T-cell (primary cell): ENCODE measurements at places on chromosomes 2 and 18. TPM values are rescaled to one million over a fixed set of nuclear protein-coding genes. Genes with fewer than 3 reads are reported as not detected.
A peak's percentile ranks its signal among the peaks of the same experiment; 100 is the strongest.

- H3K27me3 ChIP-seq, result no peaks in the 10 kb centered on the region
- no peak overlapping the region for H3K4me3 ChIP-seq
- no peak for DNase-seq
- H3K4me1 ChIP-seq, result no peaks in the 10 kb centered on the region
- H3K36me3 ChIP-seq, result no peaks in the 10 kb centered on the region
- H3K27ac ChIP-seq, result no peak overlapping the region
These were observed 33.0 kb upstream of the MFSD2B start for GRCh38 chr2:23976883-23977282.

DNA sequence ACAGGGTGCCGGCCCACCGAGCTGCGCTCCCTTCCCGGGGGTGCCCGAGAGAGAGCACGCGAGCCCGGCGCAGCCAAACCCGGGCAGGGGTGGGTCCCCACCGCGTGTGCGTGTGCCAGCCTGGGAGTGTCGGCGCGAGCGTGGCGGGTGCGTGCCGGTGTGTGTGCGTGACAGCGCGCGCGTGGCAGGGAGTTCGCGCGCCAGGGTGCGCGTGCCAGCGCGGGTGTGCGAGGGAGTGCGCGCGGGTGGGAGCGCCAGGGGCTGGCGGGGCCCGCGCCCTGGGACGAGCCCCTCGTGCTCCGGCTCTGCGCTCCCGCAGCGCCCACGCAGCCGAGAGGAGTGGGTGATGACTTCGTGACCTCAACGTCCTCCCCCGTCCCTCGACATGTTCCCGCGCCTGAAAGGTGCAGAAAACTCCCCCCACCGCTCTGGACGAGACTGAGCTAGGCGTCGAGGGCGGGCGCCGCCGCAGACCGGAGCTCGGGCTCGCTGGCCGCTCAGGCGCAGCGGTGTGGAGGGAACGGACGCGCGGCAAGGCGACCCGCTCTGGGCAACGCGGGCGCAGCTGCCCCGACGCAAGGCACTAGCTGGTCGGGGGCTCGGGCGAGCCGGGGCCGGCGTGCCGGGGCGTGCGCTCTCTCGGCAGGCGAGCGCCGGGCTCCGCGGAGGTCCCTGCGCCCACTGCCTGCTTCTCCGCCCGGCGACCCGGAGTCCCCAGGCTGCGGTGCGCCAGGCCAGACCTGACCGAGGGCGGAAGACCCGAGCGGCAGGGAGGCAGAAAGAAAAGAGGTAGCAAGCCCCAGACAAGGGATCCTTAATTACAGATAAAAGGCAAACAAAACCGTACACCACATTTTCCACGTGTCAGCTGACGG, 582.8 kb downstream of the ZEB2 start:
- H3K4me1 ChIP-seq, result peaks cover 9% of the 10 kb centered on the region
- H3K4me3 ChIP-seq, result peak overlapping the region; percentile 62
- no peaks in the 10 kb centered on the region for H3K36me3 ChIP-seq

- H3K4me1 ChIP-seq, result no peaks in the 10 kb centered on the region
- H3K27me3 ChIP-seq, result no peaks in the 10 kb centered on the region
- no peaks in the 10 kb centered on the region for H3K36me3 ChIP-seq
- DNase-seq, result no peak
- no peak overlapping the region for H3K4me3 ChIP-seq
These were observed 31.3 kb upstream of the MSTN start for GRCh38 chr2:190093793-190094192.

- no peaks in the 10 kb centered on the region for H3K4me1 ChIP-seq
- no peaks in the 10 kb centered on the region for H3K27me3 ChIP-seq
- DNase-seq, result no peak
- no peaks in the 10 kb centered on the region for H3K36me3 ChIP-seq
- H3K27ac ChIP-seq, result no peak overlapping the region
- no peak overlapping the region for H3K4me3 ChIP-seq
These were observed 42.3 kb downstream of the SLC38A11 start for GRCh38 chr2:164913011-164913410.

DNA sequence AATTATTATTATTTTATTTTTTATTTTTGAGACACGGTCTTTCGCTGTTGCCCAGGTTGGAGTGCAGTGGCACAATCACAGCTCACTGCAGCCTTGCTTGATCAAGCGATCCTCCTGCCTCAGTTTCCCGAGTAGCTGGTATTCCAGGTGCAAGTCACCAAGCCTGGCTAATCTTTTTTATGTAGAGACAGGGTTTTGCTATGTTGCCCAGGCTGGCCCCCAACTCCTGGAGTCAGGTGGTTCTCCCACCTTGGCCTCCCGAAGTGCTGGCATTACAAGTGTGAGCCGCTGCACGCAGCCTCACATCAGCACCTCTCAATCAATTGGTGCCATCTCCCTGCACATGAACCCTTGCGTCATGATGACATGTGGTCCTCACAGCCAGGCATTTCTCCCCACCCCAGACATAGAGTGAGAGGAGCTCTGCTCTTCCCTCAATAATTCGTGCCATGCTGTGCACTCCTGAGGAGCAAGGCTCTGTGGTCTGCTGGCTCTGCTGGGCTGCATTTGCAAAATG, 5.9 kb downstream of the INPP5D start:
- no peak for DNase-seq
- H3K27me3 ChIP-seq, result no peaks in the 10 kb centered on the region

DNA sequence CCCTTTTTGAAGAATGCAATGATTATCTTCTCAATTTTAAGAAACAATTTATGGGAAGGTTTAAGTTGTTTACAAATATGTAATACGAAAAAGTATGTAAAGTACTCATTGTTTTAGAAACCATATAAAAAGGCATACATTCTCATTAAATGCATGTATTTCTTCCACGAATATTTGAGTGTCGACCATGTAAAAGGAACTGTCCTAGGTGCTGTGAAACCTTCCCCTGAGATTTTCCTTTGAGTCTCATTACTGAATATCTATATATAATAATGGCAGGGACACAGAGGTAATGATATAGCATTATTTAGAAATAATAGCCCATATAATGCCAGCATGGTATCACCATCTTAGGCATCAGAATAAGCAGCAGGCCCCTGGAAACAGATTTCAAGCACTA, 239.3 kb downstream of the ERBB4 start:
- H3K27me3 ChIP-seq, result no peaks in the 10 kb centered on the region
- no peak overlapping the region for H3K4me3 ChIP-seq
- H3K27ac ChIP-seq, result no peak overlapping the region
- H3K36me3 ChIP-seq, result no peaks in the 10 kb centered on the region
- H3K4me1 ChIP-seq, result no peaks in the 10 kb centered on the region

Gene SLC8A1
- 0.09 TPM for total RNA-seq

Gene CROCC2
- not detected for total RNA-seq

Gene KCNG2
- not detected for total RNA-seq

Gene ZNF385B
- total RNA-seq, result not detected
